ENCODE measurements at places on chromosomes 12 and 14. TPM values are rescaled to one million over a fixed set of nuclear protein-coding genes. Genes with fewer than 3 reads are reported as not detected.

Gene KRT79
- not detected for total RNA-seq

Gene SIX1
- 1.2 TPM for total RNA-seq

Gene CD69
- total RNA-seq = 0.25 TPM

Gene KLRK1
- 0.25 TPM for total RNA-seq

Gene AMN
- total RNA-seq = 0.25 TPM

Gene ZNF385A
- 2.0 TPM for total RNA-seq

Gene TAS2R43
- total RNA-seq = 4.9 TPM

Gene HOXC5
- not detected for total RNA-seq

Gene NANOG
- total RNA-seq = not detected

Gene KCNH3
- total RNA-seq = 3.2 TPM

Gene PHLDA1
- 23.8 TPM for total RNA-seq

Gene MYH6
- not detected for total RNA-seq

Gene KRT7
- not detected for total RNA-seq

Gene PROX2
- total RNA-seq = not detected

Gene TPPP2
- total RNA-seq = not detected

Gene ANKRD33
- total RNA-seq = not detected

All from temporal lobe (tissue), 4 donors.